ENCODE measurements at places on chromosomes 2 and 18.

GRCh38 chr18:32478317-32478716, 7.6 kb upstream of the GAREM1 start:
- DNase-seq: no peak

DNA sequence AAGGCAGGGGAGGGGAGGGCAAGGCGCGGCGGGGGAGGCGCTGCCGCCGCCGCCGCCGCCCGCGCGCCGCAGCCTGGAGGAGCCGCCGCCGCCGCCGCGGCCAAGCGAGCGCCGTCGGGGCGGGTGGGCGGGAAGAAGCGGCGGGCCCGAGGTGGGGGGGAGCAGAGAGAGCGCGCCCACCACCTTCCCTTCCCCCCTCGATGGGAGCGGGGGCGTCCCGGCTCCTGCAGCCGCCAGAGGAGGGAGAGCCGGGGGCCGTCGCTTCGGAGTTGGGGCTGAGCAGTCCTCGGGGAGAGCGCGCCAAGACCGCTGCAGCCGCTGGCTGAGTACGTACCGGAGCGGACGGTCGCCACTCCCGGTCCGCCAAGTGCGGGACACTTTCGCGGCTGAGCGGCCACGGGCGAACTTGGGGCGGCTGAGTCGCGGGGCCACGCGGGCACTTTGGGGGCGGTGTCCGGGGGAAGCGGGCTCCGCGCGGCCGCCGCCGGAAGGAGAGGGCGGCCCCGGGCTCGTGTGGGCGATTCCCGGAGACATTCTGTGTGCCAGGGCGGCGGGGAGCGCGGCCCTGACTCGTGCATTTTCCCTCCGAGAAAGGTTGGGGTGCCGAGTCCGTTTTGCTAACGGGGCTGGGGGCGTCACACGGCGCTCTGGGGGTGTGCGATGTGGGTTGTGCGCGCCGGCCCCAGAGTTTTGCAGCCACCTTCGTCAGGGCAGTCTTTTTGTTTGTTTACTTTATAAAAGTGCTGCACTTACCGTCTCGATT, at the start of gene NAB1:
TSS of gene NAB1 (plus strand) at position 49 of the 763 bp plus-strand sequence. CDS start 10,094 bp downstream, outside the sequence.
- DNase-seq: peak; percentile 81

- DNase-seq: no peak
Measured at GRCh38 chr2:28436525-28437051, 43.9 kb downstream of the FOSL2 start.

- DNase-seq: no peak
Measured at GRCh38 chr18:34159691-34160185, 65.0 kb downstream of the NOL4 start.

GRCh38 chr18:59067873-59068272, 71.8 kb upstream of the SEC11C start:
- DNase-seq: peak; percentile 67

DNA sequence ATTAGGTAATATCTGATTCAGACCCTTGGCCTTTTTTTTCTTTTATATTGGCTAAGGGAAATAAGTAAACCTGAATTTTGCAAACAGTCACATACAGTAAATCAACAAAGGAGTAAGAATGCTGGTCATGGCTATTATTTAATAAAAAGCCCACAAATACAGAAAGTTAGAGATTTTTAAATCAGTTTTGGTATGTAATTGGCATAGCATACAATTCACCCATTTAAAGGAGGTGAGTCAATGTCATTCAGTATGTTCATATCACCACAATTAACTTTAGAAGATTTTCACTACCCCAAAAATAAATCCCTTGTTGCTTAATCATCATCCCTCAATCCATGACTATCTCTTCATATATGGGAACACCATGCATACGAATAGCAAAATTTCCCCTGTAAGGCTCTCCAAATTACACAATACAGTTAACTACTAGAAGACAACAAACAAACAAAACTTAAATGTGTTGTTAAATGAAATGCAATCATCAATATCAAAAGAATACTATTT, 45.9 kb upstream of the NYAP2 start:
- no peak for DNase-seq

GRCh38 chr18:12038082-12038638, 55.5 kb upstream of the ANKRD62 start:
- peak; percentile 76 for DNase-seq

GRCh38 chr2:98903064-98903355, 33.0 kb downstream of the CRACDL start:
- peak; percentile 41 for DNase-seq

DNA sequence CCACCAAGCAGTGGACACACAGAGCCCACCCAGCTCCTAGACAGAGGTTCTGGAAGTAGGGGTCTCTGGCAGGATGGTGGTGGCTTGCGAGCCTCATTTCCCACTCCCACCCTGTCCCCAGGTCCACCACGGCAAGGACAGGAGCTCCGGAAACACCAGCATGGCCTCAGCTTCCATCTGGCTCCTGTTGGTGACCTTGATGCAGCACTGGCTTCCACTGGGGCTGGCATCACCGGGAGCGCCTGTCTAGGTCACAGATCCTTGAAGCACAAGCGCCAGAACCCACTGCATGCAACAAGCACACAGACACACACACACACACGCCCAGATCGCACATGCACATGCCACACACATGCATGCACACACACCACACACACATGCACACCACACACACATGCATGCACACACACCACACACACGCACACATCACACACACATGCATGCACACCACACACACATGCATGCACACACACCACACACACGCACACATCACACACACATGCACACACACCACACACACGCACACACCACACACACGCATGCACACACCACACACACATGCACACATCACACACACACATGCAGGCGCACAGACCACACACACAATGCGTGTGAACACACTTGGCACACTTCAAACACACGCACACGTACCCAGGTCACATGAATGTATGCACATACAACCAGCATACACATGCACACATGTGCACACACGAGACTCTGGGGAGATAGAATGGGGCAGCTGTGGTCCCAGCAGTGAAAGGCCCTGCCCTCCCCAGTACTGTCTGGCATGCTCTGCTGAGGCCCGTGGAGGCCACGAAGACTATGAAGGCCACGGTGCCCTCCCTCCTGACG, 63.7 kb downstream of the TWIST2 start:
- DNase-seq: peak; percentile 36

- DNase-seq: no peak
Measured at GRCh38 chr18:51273437-51273836, 76.0 kb upstream of the MEX3C start.

DNA sequence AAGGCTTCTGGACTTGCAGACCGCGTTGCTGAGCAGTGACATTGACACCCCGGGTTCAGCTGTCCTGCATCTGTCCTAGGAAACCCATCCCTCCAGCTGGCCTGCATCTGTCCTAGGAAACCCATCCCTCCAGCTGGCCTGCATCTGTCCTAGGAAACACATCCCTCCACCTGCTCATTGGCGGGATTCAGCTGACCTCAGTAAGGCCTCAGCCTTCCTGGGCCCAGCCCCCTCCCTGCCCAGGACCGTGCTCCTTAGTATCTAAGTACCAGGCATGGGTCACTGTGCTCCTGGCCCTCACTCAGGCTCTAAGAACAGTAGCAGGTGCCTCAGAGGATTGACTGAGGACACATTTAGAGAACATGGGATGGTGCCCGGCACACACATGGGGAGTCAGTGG, 1.2 kb downstream of the MLPH start:
- DNase-seq: no peak

DNA sequence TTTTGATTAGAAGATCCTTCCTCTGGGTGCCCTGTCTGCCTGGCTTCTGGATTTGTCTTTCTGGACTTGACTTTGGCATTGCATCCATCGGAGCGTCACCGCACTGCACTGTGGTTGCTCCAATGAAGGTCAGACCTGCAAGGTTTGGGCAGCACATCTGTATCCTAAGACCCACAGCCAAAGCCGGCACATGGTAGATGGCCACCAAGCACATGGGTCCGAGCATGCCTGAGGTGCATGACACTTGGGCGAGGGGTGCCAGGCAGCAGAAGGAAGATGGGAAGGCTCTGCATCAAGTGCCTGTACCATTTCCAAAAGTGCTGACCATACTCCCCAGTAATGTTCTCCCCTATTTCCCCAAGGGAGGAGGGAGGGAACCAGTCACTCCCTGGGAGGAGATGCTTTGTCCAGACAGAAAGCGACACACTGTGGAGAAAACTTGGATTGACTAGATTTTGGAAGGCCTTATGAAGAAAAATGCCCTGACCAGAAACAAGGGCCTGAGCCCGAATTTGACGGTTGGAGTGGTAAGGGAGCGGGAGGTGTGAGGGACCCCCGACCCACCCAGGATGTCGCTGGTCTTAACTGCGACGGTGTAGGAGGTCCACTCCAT, 149.9 kb downstream of the LOXHD1 start:
- DNase-seq: no peak

DNA sequence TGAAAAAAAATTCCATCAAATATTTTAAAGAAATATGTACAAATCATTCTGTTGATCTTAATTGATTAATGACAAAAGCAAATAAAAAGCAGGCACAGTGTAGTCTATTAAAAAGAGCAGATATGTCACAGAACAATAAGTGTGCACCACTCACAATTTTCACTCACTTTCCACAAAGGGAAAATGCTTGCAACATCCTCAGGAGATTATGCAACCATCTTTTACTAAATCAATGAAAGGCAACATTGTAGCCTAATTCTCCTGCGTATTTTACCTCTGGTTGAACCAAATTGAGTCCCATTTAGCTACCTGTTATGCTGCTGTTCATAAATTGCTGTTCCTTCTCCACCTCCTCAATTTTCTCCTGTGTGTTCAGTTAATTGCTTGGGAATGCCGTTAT, 1346.8 kb upstream of the PIK3C3 start:
- no peak for DNase-seq

GRCh38 chr2:72846171-72847095, 20.6 kb upstream of the EXOC6B start:
- DNase-seq: no peak

GRCh38 chr2:98854682-98855081, 81.3 kb downstream of the CRACDL start:
- no peak for DNase-seq

GRCh38 chr18:68985172-68985820, 187.4 kb downstream of the CCDC102B start:
- no peak for DNase-seq

DNA sequence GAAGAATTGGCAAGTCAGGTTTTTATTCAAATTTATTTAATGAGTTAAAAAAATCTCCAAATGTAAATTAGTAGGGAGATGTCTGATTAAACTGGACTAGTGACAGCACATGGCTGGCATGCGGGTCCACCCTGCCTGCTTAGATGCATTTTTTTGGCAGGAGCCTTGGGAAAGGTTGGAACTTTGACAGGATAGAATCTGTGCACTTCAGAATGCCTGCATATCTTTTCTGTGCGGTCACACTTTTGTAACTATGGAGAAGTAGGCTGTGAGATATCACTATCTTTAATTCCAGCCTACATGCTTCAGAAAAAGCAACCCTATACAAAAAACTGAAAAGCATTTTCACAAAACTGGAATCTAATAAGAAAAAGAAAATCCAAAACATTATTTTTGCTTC, 317.8 kb downstream of the MBD2 start:
- DNase-seq: no peak

DNA sequence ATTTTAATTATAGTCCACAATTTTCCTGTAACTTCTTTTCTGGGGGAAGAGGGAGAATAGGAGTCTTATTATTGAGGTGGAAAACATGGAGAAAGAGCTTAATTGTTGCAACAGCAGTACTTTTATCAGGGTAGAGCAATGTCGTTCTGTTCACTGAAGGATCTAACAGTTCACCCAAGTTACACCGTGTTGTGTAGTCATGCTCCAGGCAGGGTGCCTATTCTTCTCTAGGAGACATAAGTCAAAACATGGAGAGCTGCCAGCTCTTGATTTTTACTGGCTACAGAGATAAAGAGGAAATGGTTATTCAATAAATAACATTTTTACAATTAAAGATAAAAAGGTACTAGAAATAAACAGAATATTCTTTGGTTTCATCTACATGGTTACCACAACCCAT, 594.3 kb upstream of the NETO1 start:
- DNase-seq: no peak

DNA sequence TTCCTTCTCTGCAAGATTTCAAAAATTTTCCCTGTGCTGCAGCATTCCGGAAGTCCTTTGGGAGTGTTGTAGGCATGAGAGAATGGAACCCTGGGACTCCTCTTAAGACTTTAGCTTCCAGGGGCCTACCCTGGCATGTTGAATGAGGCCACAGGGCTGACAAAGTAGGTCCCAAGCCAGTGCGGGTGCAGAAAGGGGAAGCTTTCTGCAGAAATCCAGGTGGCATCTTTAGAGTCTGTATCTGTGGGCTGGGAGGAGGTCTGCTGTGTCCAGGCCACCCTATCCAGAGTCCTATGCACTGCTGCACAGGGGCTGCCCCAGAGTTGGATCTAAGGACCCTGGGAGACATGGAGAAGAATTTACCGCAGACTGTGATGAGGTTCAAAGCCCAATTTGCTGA, 1.9 kb upstream of the SIX2 start:
- no peak for DNase-seq

GRCh38 chr2:71154798-71155197, 24.4 kb downstream of the MPHOSPH10 start:
- peak; percentile 87 for DNase-seq

GRCh38 chr18:6589923-6590322, 139.6 kb upstream of the ARHGAP28 start:
- no peak for DNase-seq

DNA sequence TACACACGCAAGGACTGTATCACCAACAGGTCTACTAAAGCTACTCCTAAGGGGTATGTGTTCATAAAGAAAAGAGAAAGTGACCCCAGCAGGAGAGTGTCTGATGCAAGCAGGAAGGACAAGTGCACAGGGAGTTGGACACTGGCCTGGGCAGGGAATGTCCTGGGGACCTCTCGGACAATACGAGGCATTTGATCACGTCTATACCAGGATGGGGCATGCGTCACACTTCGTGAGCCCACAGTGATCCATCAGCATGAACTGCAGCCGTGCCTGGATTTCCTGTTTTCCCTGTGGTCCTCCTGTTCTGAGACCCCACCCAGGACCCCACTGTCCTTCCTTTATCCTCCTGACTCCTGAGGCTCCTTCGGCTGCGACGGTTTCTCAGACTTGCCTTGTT, 113.9 kb downstream of the HDAC4 start:
- no peak for DNase-seq

DNA sequence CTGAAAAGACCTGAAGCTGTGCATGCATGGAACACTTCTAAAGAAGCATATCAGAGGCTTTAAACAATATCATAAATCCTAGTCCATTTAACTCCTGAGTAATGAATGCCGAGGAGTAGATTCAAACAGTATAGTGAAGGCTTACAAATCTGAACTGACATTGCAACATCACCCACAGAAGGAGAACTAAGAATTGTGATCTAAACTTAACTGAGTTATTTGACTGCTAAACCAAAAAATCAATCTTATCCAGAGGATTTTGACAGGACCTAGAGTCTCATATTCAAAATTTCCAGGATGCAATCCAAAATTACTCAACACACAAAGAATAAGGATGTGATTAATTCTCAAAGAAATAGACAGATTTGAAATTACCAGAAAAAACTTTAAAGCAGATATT, 181.0 kb downstream of the SLC39A10 start:
- DNase-seq: no peak

GRCh38 chr2:130963196-130963848, 126.6 kb downstream of the ARHGEF4 start:
- DNase-seq: peak; percentile 68

DNA sequence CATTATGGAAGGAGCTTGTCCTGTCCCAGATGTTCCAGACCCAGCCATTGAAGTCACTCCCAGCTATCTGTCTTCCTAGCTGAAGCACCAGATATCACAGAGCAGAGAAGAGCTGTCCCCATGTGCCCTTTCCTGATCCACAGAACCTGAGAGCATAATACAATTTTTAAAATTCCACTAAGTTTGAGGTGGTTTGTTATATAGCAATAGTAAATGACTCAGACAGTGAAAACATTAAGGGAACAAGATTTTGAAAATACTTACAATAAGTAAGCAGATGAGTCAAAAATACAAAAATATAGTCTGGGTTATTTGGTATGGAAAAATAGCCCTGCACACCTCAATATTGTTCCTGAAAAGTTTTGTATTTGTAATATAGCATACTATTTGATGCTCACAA, 85.8 kb upstream of the GLS start:
- no peak for DNase-seq
